Left cardiac atrium (tissue), 4 donors: ENCODE measurements at places on chromosomes 11 and 22. TPM values are rescaled to one million over a fixed set of nuclear protein-coding genes. Genes with fewer than 3 reads are reported as not detected.

The MMP8 gene
- total RNA-seq: not detected

The PLAAT4 gene
- 11.3 TPM for total RNA-seq

The OR8B3 gene
- total RNA-seq: not detected

The PRR33 gene
- 0.10 TPM for total RNA-seq

The FAM180B gene
- total RNA-seq: 0.41 TPM
